ENCODE measurements at places on chromosomes 2 and 18. TPM values are rescaled to one million over a fixed set of nuclear protein-coding genes. Genes with fewer than 3 reads are reported as not detected.

- DNase-seq: no peak
These were observed 594 bp downstream of the FAM161A start for GRCh38 chr2:61853086-61853846.

GRCh38 chr2:190103144-190103543 is 40.6 kb upstream of the MSTN start:
- no peak for DNase-seq

- no peak for DNase-seq
These were observed 61.8 kb upstream of the EFEMP1 start for GRCh38 chr2:55985406-55985805.

KLHL14 gene
- total RNA-seq: not detected
